ENCODE measurements at places on chromosomes 5 and 9.

- DNase-seq: no peak
Observed at GRCh38 chr5:175487514-175488222, 9.3 kb downstream of the SFXN1 start.

- DNase-seq: no peak
Observed at GRCh38 chr9:34521406-34522045, 1.3 kb downstream of the ENHO start.

DNA sequence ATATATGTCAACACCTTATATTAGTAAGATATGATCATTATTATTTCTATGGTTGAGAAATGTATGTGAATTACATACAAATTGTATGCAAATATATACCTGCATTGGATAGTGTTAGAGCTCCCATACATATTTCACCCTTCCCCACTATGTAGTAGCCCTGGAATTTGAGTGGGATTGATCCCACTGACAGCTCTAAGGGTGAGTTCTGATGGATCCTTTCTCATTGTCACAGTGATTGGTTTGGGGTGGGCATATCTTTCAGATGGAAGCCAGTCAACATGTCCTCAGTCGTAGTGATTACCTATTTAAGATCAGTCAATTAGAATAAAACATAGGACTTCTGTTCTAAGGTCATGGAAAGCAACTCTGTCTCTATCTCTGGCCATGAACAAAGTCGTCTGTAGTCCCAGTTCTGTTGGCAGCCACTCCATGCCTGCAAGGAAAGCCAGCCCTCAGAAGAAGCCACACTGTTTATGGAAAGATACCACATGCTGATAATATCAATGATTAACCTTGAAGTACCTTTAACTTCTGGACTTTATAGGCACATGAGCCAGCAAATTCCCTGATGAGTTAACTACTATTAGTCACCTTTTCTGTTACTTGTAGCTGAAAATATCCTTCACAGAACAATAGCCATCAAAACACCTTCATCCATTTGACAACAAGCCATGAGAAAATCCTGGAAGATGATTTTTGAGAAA lies 5.1 kb upstream of the CCDC192 start:
- DNase-seq: no peak

DNA sequence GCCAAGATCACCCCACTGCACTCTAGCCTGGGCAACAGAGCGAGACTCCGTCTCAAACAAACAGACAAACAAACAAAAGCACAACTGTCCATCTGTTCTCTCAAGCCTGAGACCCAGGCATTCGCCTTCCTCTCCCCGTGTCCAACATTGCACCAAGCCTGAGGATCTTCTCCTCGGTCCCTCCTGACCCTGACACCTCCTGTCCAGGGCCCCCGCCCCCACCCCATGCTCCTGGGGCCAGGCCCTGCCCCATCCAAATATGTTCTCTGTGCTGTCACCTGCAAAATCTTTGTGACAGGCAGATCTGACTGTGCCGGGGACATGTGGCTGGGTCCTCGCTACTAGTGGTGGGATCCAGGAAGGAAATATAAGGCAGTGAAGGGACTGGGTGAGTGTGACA lies 33.4 kb upstream of the UNC5A start:
- no peak for DNase-seq

GRCh38 chr9:99162759-99163364 lies 57.9 kb downstream of the TGFBR1 start:
- DNase-seq: no peak

DNA sequence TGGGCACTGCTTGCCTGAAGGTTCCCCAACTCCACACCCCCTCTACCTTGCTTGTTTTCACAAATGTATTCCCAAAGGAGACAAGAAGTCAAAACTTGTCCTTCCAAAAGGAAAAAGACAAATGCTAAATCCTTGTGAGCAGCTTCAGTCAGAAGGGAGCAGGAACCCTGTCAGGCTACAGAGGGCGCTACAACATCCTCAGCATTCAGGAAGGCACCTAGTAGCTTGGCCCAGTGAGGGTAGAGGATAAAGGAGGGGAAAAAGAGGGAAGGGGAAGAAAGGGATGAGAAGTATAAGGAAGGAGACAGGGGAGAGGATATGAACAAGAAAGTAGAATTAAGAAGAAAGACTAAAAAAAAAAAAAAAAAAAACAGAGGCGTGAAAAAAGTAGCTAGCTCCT lies 97.5 kb downstream of the MLLT3 start:
- no peak for DNase-seq

DNA sequence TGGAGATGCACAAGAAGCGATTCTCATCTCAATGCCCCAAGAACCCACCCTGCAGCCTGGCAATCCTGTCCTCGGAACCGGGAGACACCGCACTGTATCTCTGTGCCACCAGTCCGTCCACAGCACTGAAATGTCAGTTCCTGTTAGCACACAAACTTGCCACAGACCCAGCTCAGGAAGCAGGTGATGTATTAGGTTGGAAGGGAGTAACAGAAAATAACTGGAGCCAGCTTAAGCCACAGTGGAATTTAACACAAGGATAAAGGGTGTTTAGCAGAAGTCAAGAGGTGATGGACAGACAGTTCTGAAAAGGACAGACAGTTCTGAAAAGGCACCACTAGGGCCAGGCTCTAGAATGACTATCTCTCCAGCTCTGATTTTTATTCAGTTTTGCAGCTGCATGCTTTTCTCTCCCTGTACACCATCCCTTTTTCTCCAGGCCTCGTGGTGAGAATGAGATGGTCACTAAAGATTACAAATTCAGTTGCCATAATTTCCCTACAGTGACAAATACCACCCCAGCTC lies 114.4 kb downstream of the ANKRD18B start:
- DNase-seq: no peak

GRCh38 chr9:279674-280073 lies 65.0 kb downstream of the DOCK8 start:
- DNase-seq: no peak

- no peak for DNase-seq
Observed at GRCh38 chr5:128237000-128237399, 153.4 kb downstream of the SLC12A2 start.

- no peak for DNase-seq
Observed at GRCh38 chr5:180330810-180331646, 22.1 kb downstream of the GFPT2 start.

- DNase-seq: peak; percentile 51
Observed at GRCh38 chr5:132426525-132427138, 57.1 kb downstream of the SLC22A5 start.

DNA sequence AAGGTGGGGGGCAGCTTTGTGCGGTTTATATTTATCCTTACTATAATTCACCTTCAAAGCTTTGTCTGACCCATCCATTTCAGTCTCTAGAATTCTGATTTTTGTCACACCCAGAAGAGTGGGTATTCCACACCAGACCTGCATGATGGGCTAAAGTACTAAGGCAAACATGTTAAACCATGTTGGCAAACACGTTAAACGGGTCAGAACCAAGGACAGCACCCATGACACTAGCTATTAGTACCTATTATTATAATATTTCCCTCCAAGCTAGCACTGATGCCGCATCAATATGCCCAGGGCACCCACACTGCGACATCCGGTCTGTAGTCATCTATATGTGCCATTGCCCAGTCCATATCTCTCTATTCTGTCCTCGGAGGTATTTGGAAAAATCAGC lies 104.7 kb downstream of the FBXW11 start:
- no peak for DNase-seq

- DNase-seq: no peak
Observed at GRCh38 chr5:39605588-39606575, 181.1 kb upstream of the DAB2 start.

GRCh38 chr5:98128846-98129245 lies 644.6 kb upstream of the RGMB start:
- no peak for DNase-seq

- no peak for DNase-seq
Observed at GRCh38 chr5:115810761-115811160, 5.7 kb downstream of the CDO1 start.

DNA sequence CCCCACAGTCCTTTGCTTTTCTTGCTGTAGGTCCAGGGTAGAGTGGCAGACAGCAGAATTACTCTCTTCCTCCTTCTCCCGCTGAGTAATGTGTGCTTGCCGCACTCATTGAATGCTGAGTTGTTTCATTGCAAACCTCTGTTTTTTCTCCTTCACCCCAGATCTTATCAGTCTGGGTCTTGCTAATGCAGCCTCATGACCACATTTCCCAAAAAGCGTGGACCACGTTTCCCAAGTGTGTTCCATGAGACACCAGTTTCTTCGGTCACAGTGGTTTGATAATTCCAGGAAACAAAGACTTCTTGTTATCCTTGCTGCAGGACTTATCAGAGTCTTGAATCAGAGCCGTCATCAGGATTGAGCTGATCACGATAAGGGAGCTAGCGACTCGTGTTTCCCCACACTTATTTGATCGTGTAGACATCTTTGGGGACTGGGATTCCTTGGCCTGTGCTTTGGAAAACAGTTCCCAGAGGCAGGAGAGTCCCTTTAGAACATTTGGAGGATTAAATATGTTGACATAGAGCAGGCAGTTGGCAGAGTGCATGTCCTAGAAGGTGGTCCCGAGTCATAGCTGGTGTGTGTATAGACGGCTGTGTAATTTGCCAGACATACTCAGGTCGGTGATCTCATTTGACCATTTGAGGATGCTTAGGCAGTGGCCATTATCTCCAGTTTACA lies 4.4 kb downstream of the LRRC8A start:
- no peak for DNase-seq

GRCh38 chr9:108094676-108094993 lies 605.1 kb upstream of the KLF4 start:
- no peak for DNase-seq

GRCh38 chr5:139061274-139061673 lies 136.9 kb downstream of the SIL1 start:
- no peak for DNase-seq

DNA sequence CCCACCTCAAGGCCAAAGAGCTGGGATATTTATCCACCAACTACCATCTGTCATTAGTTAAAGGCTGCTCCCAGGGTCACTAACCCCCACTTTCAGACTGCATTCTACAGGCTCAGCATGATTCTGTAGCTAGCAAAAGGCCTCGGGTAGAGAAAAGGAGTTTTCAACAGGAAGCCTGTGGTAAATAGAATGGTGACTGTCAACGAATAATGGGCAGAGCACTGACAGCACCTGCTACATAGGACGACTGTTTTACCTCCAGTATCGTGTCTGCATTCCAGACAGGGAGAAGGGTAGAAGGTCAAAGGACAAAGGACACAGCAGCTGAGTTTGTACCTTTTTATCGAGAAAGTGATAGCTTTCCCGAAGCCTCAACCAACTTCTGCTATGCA lies 20.3 kb downstream of the MFAP3 start:
- no peak for DNase-seq

- DNase-seq: no peak
Observed at GRCh38 chr9:137865581-137866145, 11.9 kb upstream of the CACNA1B start.

DNA sequence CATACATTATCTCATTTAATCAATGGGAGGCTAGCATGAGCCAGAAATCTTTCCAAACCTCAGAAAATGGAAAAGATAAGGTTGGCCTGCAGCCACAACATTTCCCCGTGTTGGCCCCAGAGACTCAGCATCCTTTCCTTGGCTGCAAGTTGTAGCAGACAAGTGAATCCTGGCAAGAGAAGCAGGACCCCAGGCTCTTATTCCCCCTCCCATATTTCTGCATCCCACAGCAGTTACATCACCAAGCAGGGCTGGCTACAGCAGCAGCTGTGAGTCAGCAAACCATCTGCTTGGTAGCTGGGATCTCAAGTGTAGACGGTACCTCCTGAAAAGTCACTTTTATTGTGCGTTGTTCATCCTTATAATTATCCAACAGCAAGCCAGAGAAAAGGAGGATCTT lies 212.4 kb downstream of the GNA14 start:
- no peak for DNase-seq

DNA sequence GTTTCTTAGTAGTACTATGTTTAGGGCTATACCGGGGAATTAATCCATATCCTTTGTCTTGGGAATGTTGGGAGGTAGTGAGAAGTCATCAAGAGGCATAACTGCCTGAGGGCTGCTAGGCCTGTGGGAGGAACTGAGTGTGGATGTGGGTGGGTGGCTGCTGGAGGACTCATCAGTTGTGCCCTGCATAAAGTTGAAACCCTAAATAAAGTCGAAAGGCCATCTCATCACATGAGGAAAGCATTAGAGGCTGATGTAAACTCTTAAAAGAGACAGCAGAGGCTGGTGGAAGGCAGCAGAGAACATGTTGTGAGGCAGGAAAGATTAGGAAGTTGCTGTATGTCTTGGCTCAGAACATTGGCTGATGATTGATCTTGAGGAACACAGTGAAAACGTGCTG lies 143.8 kb downstream of the MAST4 start:
- no peak for DNase-seq

- no peak for DNase-seq
Observed at GRCh38 chr9:26685818-26686217, 206.8 kb downstream of the CAAP1 start.

DNA sequence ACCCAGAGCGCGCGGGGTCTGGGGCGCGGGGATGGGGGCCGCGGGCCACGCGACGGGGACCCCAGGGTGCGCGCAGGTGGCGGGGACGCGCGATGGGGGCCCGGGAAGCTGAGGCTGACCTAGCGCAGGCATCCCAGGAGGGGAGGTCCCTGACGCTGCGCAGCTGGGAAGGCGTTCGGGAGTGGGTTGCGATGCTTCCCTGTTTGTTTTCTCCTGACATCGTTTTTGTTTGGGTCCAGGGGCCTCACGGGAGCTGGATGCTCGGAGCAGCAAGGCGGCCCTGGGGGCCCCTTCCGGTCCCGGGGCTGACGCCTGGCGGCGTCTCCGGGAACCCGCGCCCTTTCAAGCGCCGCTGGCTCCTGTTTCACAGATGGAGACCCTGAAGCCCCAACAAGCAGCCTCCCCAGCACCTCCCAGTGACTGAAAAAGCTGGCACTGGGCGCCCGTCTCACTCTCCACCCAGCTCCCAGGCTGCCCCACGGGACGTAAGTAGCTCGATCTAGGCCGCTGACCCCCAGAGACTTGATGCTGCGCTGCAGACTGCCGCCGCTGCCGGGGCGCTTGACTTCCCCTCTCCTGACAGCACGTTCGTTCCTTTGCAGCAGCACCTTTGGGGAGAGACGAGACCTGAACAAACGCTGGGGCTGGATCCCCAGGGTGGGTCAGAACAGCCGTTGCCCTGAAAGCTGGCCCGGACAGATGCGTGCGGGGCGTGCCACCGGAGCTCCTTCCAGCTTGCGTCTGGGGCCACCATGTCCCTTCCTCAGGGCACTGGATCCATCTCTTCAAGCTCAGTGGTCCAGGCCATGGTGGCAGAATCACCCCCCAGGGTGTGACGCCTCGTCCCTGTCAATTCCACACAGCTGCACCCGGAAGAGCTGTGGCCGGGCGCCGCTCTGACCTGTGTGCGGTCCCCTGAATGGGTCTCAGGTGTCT lies 593 bp downstream of the BRD3OS start:
- peak; percentile 13 for DNase-seq

GRCh38 chr5:81078930-81079329 lies 118.8 kb downstream of the RASGRF2 start:
- DNase-seq: no peak

DNA sequence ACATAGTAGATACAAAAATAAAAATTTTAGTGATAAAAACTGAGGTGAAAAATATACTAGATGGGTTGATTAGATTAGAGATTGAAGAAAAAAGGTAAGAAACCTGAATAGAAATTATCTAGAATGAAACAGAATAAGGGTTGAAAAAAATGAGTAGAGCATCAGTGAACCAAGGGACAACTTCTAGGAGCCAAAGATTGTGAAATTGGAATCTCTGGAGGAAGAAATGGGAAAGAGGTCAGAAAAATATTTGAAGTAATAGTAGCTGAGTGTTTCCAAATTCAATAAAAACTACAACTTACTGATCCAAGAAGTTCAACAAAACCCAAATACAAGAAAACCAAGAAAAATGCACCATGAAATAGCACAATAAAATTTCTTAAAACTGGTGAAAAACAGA lies 116.6 kb upstream of the STARD4 start:
- DNase-seq: no peak

GRCh38 chr5:132405646-132406045 lies 36.1 kb downstream of the SLC22A5 start:
- DNase-seq: no peak

Data from activated CD8-positive, alpha-beta memory T cell treated with anti-CD3 and anti-CD28 coated beads for 48 hours (primary cell).